Thyroid gland (tissue), 4 donors: ENCODE measurements at places on chromosomes 12 and 14.

GRCh38 chr12:125006365-125006764 is 12.9 kb downstream of the BRI3BP start:
- DNase-seq = no peak

DNA sequence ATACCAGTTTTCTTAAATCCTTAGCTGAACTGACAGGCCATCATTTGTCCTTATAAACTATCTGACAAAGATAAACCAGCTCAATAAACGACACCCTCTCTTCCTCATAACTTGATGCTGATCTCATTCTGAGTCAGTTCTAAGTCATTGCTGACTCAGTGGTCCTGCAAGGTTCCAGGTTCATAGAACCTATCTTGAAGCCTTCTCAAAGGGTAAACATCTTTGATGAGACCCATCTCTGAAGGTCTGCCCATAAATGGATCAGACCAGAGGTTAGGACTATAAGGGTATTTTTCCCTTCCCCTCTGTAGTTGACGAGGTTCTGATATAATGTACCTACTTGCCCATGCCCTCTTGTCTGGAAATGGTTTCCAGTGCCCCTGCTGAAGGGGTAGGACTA is 11.9 kb downstream of the NAA25 start:
- DNase-seq = no peak

GRCh38 chr12:51954561-51955361 is 3.3 kb downstream of the ACVR1B start:
- no peak for DNase-seq

DNA sequence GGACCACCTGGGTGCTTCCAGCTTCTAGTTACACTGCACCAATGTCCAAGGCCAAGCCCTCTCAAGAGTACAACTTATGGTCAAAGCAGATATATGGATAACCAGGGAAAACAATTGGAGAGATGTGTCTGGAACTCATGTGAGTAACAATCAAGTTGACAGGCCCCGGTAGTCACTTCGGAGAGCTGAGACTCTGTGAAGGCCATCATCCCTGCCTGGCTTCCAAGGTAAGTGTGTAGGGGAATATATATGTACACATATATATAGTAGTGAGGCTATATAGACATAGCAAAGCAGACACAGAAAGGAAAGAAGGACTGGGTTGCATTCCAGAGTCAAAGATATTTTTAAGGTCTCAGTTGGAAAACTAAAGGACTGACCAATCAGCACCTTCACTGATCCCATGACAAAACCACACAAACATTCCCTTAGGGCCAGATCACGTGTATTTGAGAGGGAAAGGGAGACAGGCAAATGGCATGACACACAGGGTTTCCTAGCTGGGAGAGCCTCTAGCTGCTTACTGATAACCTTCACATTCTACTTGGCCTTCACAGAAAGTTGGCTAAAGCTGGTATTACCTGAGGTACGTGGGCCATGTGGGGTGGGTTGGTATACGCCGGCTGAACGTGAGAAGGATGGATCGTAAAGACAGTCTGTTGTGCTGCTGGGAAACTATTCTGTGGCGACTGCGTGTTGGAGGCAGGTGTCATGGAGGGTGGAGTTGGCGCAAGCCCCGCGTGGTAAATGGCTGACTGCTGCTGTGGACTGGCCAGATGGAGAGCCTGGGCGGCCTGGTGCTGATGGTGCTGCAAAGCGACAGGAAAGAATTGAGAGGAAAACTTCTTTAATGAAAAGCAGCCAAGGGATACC is 50.0 kb downstream of the SH2B3 start:
- no peak for DNase-seq

DNA sequence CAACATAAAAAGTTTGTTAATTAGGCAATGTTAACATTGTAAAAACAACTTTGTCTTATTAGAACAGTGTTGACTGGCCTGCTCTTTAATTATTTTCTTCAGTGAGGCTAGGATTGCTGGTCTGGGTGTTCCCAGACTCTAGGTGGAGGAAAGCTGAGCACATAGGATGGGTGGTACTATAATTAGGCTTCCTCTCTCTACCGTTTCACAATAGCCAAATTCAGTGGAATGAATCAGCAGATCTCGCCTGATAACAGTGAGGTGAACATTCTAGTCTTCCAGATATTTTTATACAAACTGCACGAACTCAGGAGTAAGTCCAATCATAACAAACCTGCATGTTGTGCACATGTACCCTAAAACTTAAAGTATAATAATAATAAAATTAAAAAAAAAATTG is 11.9 kb downstream of the PTGDR start:
- no peak for DNase-seq

GRCh38 chr12:99311373-99311772 is 336.2 kb upstream of the GARIN6 start:
- DNase-seq = no peak

- DNase-seq = peak; percentile 46
These were observed 1.4 kb downstream of the ATF1 start for GRCh38 chr12:50765095-50765911.

GRCh38 chr12:124674937-124675336 is 107.5 kb upstream of the NCOR2 start:
- no peak for DNase-seq

DNA sequence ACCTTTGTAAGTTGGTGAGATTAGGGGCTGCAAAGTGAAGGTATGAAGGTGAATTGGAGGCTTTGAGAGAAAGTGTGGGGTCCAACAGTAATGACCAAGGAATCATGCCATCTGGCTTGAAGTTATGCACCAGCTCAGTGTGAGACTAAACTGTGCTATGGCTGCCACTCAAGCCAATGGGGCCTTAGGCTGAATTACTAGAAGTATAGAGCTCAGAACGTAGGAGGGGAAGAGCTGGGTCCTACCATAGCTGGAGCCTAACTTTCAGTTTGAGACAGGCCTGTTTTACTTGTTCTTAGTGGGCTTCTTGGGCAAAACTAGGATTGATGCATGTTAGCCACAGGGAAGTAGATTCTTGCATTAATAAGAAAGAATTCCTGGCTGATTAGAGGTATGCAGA is 194.0 kb downstream of the TSPAN9 start:
- DNase-seq = no peak

GRCh38 chr14:74299061-74299545 is 3.6 kb downstream of the ABCD4 start:
- peak; percentile 11 for DNase-seq

DNA sequence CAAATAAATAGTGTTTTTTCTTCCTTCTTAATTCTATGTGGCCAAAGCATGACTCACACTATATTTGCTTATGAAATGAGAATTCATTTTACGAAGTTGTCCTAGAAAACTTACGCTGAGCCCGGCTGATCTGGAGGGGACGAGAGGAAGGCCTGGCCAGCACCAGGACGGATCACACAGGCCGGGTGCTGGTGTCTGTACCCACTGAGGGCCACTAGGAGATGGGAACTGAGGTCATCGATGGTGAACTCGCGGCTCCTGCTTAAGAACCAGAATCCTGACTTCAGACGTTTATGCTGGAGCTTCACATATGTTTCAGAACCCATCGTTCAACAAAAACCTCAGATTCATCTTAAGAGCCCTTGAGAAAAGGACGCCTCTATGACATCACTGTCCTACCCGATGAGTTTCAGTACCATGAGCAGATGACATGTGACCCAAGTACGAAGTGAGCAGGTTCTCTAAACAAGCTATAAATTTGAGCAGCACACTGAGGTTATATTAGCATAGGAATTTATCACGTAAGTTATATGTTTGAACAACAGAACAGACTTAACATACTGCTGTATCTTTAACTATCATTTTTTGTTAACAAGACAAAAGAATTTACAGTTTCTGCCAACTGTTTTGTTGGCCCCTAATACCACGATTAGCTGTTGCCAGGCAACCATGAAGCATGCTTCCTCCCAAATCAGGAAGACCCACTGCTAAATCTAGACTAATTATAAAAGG is 111.9 kb downstream of the FOXN3 start:
- DNase-seq = no peak

DNA sequence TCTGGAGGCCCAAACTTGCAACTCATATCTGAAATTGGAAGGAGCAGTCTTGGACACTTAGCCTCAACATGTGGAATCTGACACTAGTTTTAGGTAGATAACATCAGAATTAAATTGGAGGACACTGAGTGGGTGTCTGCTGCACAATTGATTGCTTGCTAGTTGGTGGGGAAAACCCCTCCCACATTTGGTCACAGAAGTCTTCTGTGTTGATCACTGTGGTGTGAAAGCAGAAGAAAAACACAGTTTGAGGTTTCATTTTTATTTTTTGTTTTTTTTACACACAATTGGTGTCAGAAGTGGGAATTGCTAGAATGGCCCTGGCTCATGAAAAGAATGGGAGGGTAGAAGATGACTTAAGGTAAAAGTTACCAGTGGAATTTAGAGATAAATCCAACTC is 78.0 kb upstream of the CD163 start:
- no peak for DNase-seq

- peak; percentile 78 for DNase-seq
These were observed 62.5 kb upstream of the PYGL start for GRCh38 chr14:51006781-51007211.

GRCh38 chr12:46224386-46224785 is 44.5 kb downstream of the SLC38A1 start:
- peak; percentile 14 for DNase-seq

DNA sequence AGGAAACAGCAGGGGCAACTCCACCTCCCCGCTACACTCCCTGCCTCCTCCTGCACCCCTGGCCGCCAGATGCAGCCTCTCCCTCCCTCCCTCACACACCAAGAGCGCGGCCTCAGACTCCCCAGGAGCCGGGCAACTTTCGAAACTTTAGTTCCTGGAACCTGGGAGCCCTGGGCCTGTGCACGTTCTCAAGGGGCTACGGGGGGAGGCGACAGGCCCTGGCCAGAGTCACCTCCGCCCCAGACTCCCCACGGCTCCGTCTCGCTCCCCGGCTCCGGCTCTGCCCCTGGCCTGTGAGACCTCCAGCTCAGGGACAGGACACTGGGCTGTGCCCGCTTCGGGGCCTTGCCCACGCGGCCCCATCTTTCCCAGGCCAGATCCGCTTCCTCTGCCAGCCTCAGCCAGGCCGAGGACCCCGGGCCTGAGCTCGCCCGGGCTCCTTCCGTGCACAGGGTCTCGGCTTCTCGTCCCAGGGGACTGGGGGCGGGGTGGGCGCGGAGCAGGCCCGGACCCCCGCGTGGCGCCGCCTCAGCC is 5.5 kb downstream of the AMN start:
- DNase-seq = no peak

- DNase-seq = no peak
These were observed 12.3 kb downstream of the ZC2HC1C start for GRCh38 chr14:75081660-75082229.

DNA sequence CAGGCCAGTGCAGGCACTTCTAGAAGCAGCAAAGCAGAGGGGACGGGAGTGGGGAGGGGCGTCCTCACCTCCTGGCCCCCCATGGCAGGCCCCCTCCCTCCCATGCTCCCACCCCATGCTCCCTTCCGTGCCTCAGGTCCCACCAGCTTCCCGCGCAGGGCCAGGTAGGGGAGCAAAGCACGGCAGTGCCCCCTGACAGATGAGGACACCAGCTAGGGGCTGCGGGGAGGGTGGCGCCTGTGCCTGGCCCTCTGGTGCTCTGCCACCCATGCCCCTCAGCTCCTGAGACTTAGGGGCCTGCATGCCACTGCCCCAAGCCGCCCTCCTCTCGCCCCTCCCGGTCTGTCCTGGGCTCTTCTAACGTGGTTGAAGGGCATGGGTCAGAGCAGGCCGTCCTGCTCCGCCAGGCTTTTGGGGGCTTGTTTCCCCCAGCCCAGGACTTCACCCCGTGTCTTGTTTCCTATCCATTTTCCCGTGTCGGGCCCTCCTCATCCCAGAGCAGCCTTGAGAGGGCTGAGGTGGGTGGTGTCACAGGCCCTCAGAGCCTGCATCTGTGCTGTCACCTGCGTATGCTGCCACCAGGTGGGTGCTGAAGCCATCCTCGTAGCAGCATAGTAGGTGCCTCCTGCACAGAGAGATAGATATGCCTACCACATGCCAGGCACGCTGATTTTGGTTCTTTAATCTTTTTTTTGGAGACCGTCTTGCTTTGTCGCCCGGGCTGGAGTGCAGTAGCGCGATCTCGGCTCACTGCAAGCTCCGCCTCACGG is 10.2 kb downstream of the TRMT61A start:
- DNase-seq = no peak

DNA sequence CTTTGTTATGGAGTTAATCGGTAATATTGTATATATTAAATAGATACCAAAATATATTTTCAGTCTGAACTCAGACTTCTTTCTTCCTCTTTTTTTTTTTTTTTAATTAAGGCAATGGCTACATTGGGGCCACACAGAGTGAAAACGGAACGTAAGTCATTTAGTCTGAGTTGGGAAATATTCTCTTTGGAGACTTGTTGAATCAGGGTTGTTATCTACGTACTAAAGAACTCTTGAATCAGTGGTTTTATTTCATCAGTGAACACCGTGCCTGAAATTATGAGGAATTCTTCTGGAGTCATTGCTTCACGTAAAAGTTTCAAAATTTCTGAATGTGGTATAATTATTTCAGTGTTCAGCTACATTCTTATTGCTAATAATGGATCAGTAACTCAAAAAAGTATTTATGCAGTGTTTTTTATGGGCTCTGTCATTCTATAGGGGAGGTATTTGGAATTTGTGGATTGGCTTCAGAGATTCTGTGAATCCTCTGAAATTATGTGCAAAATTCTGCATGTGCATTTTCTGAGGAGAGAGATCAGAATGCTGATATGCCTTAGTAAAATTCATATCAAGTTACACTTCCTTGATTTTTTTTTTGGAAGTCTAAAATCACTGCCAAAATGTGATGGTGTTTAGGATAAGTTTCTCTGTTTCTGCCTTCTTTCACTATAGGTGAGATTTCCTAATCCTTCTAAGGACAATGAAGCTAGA is 39.6 kb downstream of the BRMS1L start:
- DNase-seq = no peak

- DNase-seq = no peak
These were observed 42.0 kb upstream of the TBC1D15 start for GRCh38 chr12:71797531-71797930.

GRCh38 chr12:630656-631632 is 32.3 kb downstream of the NINJ2 start:
- DNase-seq = no peak

- no peak for DNase-seq
These were observed 26.8 kb upstream of the CEBPE start for GRCh38 chr14:23145794-23146350.

DNA sequence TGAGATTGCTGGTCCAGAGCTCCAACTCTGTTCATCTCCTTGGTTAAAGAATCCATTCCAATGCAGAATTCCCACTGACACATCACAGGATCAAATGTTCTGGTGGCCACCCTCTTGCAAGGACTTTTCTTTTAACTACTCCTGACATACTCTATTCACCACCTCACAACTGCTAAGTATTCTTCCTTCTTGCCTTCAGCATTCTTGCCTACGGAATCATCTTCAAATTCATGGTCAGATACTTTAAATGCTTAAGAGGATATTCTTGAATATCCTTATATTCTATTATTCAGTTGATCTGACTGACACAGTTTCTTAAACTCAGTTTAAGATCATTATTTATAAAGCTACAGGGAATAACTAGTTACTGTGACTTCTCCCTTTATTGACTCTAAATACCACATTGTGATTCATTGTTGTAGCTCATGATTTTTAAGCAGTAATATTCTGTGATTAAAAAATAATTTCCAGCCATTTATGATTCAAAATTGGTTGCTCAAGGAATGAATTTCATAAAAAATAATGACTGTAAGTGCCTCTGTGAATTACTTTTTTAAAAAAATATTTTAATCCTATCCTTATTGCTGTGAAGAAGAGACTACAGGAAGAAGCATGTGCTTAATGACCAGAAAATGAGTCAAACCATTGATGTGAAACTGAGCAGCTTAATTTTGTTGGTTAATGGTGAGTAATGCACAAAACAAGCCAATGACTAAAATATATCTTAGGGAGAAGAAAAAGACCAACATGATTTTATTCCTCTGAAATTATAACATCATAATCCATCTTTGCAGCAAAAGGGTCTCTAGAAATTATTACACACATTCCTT is 207.1 kb downstream of the PIK3C2G start:
- no peak for DNase-seq
